ENCODE measurements at places on chromosomes 2 and 18.

DNA sequence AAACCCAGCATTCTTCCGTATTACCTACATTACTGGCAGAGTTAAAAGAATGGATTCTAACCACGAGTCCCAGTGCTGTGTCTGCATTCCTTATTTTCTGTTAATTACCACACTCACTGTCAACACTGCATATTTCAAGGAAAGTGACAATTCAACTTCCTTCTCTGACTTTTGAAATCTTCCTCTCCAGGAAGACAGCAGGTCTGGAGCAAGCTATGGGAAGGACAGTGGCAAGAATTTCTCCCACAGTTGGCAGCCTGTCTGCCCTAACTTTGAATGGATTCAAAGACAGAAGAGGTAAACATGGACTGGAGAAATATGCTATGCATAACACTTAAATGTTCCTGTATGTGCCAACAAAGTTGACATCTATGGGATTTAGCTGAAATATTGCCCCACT, 700.5 kb upstream of the CHAC2 start:
- no peak for DNase-seq

DNA sequence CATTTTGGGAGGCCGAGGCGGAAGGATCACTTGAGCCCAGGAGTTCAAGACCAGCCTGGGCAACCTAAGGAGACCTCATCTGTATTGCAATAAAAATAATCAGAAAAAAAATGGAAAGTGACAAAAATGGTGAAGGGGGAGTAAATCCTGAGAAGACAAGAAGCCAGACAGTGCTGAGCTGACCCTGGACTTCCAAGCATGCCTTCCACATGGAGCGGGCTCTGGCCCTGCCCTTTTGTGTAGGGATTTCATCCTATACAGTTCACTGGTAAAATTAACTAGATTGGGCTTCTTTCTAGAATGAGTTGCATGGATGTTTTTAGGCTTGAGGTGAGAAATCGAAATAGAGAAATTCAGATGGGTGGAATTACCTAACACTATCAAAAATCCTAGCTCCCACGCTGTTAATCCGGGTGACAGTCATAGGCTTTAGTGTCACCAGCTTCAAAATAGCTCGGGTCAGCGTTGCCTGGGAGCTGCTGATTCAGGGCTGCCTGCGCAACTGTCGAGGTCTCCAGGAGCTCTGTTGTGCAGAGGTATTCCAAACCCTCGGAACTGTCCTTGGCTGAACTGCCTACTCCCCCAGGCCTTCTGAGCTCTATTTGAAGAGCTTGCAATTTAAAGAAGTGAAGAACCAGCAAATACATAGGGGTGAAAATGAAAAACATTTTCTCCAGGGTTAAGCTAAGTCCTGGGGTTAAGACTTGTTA, 21.5 kb upstream of the ZNF532 start:
- no peak for DNase-seq

DNA sequence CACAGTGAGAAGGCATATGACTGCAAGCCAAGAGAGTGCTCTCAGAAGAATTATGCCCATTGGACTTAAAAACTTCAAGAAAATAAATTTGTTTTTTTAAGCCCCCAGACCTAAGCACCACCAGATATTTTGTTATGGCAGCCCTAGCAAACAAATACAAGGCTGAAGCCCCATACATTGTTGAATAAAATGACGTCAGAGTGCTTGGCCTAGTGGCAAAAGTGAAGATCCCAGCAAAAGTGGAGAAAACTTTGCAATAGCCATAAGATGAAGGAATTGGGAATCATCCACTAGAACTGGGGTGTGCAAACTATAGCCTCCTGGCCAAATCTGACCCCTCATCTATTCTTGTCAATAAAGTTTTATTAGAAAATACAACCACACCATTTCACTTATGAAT, 517.5 kb downstream of the IRS1 start:
- DNase-seq = no peak

GRCh38 chr18:48816554-48816953, 134.2 kb downstream of the SMAD7 start:
- DNase-seq = no peak

GRCh38 chr2:130347220-130347925, 4.7 kb downstream of the IMP4 start:
- no peak for DNase-seq

- DNase-seq = no peak
Observed at GRCh38 chr2:39735648-39736047, 43.4 kb downstream of the THUMPD2 start.
